ENCODE measurements at places on chromosomes 6 and 20.
A peak's percentile ranks its signal among the peaks of the same experiment; 100 is the strongest.

- no peak for DNase-seq
Observed at GRCh38 chr6:122404444-122404843, 5.0 kb downstream of the HSF2 start.

GRCh38 chr6:63742060-63742459 lies 106.5 kb downstream of the PHF3 start:
- DNase-seq = no peak

DNA sequence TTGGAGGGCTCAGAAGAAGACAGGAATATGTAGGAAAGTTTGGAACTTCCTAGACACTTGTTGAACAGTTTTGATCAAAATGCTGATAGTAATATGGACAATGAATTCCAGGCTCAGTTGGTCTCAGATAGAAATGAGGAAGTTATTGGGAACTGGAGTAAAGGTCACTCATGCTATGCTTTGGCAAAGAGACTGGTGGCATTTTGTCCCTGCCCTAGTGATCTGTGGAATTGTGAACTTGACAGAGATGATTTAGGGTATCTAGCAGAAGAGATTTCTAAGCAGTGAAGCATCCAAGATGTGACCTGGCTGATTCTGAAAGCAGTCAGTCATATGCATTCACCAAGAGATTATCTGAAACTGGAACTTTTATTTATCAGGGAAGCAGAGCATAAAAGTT lies 45.1 kb downstream of the FRK start:
- no peak for DNase-seq

- no peak for DNase-seq
Observed at GRCh38 chr20:35145141-35145564, 2.0 kb downstream of the EDEM2 start.

DNA sequence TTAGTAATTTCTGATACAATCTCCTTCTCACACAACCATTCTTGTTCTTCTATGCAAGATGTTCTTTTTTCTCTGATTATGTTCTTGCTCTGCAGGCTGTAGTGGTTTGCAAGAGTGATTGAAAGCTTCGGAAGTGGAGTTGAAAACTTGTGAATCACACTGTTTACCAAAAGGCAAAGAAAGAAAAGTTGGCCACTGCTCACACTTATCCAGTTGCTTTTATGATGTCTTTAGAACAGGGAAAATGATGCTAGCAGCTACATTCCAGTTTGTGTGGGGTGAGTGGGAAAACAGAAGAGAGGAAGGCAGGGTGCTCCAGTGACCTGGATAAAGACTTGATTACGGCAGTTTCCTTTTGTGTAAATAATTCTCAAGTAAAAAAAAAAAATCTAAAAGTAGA lies 583.3 kb downstream of the TENT5A start:
- DNase-seq = no peak

- DNase-seq = no peak
Observed at GRCh38 chr6:25478973-25479372, 173.0 kb upstream of the SCGN start.

- no peak for DNase-seq
Observed at GRCh38 chr6:83920017-83920416, 60.5 kb downstream of the CYB5R4 start.

DNA sequence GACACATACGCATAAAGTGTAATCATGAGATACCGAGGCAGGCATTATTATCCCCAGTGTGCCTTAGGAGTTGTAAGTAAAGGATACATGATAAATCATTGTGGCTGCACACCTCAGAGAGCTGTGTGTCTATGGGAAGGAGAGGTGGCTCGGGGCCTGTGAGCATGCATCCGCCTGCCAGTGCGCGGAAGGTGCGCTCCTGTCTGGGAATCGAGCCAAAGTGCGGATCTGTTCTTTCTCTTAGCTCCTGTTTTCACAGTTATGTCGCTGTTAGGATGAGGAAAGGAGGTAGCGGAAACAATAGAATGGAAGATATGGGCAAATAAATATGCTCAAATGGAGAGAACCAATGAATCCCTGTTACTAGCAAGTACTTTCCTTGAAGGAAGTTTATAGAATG lies 98.0 kb downstream of the ANKRD6 start:
- no peak for DNase-seq

DNA sequence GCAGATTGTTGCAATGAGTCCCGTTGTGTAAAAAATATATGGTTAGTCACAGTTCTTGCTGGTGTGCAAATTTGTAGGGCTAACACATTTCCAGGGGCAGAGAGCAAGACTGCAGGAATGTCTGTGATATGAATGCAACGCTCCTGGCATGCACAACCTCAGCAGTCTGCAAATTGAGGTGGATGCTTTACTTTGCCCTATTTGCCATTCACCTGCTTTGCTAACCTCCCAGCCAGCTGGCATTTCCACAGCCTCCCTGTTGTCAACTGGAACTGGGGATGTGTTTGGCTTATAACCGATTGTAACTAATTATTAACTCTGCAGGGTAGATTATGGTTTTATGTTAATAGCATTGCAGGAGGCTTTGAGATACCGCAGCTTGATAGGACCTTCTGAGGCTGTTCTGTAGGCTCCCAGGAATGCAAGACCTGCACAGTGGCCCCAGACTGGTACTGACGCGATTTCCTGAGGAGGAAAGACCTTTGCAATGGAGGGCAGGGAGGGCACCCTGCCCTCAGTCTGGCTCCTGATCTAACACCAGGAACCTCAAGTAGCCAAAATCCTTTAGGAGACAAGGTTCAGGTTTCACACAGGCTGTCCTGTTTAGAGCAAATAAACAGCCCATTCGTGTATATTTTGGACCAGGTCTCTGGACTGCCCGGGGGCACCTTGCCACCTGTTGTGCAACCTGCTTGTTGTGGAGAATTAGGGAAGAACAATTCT lies 53.4 kb downstream of the EDN1 start:
- DNase-seq = no peak

GRCh38 chr6:138204792-138205384 lies 13.4 kb downstream of the PBOV1 start:
- DNase-seq = no peak

DNA sequence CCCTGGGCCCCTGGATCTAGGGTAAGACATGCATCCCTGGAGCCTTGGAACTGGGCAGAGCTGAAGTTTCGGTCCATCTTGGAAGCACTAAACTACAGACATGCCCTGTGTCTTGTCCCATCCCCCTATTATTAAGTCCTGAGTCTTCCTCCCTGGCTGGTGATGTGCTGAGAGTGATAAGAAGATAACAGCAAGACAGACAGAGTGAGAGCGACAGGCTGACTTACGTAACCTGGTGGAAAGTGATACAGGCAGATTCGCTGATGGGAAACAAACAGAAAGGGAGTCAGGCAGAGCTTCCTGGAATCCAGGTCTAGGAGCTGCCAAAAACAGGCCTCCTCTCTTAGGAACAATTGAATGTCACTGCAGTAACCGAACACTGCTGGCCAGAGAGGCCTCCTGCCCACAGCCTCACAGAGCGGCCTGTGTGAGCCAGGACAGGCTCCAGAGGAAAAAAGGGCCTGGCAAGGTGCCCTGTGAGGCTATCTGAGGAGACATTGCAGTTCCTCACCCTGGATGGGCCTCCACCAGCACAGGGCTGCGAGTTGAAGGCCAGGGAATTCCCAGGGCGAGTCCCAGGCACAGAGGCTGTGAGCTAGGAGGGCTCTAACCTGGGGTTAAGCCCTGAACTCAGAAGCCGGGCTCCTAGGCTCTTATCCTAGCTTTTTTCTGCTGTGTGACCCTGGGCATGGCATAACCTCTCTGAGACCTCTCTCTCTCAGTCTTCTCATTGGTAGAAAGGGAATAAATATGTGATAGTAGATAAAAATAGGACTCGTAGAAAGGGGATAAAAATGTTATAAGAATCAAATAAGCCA lies 34.2 kb upstream of the B4GALT5 start:
- DNase-seq = no peak

GRCh38 chr6:56517155-56517745 lies 125.4 kb downstream of the DST start:
- DNase-seq = no peak

DNA sequence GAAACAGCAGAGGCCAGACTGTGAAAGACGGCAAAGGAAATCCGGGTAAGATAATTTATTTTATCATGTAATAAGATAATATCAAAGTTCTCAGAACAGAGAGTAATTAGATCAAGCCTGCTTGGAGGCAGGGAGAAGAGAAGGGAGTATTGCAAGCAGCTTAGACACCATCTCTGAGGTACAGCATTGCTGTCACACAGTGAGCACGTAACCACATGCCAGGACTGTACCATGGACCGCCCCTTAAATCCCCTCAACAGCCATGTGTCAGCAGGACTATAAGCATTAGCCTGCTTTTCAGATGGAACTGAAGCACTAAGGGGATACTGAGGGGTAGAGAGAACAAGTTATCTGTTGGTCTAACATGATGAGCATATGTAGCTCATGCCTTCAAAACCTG lies 141.5 kb downstream of the C6orf118 start:
- no peak for DNase-seq

GRCh38 chr6:36357872-36358225 lies 21.2 kb upstream of the BNIP5 start:
- DNase-seq = no peak

GRCh38 chr6:105691971-105692370 lies 289.1 kb upstream of the PREP start:
- DNase-seq = no peak

DNA sequence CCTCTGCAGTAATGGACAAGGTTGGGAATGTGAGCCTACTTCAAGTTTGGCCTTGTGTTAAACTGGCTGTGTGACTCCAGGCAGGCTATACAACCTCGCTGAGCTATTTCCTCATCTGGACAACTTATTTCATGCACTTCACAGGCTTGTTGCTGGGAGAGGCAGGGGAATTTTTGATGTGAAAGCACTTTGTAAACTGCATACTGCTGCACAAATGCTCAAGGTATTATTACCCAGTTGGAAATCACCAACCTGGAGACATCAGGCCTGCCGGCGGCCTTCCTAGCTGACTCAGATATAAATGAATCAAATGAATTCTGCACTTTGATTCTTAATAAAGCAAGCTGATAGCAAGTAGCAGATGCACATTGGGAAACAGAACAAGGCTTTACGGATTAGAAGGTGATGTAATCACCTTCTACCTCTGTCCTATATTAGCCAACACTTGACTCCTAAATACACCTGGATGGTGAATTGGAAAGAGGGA lies 10.1 kb downstream of the JARID2 start:
- DNase-seq = no peak

GRCh38 chr6:170208182-170208601 lies 82.7 kb downstream of the DLL1 start:
- no peak for DNase-seq

GRCh38 chr6:122671251-122671650 lies 61.0 kb downstream of the PKIB start:
- DNase-seq = no peak

DNA sequence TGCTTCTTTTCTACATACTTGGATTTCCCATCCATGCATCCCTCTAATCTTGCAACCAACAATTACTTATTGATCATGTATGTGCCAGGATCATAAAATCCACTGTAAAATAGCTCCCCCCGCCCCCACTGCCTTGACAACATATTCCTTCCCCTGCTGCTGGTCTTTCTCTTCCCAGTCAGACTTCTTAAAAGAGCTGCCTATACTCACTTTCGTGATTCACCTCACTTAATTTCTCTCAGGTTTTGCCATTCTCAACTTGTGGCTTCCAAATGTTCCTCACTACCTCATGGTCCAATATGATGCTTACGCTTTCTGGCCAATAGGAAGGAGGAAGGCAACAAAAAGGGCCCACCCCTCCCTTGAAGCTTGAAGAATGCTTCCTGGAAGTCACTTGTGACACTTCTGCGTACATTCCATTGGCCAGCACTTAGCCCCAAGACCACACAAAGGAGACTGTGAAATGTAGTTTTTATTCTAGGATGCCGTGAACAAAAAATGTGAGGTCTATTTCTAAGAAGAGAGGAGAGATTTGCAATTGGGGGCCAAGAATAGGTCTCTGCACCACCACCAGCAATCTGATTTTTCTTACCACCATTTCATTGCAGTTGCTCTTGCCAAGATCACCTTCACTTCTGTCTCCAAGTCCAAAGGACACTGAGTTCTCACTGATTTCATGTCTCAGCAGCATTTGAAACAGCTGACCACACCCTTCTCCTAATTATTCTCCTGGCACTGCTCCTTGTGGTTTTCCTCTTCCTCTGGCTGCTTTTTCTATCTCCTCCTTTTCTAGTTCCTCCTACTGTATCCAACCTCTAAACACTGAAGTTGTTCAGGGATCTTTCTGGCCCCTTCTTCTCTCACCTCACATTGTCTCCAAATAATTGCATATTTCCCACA lies 30.8 kb downstream of the CD164 start:
- no peak for DNase-seq

DNA sequence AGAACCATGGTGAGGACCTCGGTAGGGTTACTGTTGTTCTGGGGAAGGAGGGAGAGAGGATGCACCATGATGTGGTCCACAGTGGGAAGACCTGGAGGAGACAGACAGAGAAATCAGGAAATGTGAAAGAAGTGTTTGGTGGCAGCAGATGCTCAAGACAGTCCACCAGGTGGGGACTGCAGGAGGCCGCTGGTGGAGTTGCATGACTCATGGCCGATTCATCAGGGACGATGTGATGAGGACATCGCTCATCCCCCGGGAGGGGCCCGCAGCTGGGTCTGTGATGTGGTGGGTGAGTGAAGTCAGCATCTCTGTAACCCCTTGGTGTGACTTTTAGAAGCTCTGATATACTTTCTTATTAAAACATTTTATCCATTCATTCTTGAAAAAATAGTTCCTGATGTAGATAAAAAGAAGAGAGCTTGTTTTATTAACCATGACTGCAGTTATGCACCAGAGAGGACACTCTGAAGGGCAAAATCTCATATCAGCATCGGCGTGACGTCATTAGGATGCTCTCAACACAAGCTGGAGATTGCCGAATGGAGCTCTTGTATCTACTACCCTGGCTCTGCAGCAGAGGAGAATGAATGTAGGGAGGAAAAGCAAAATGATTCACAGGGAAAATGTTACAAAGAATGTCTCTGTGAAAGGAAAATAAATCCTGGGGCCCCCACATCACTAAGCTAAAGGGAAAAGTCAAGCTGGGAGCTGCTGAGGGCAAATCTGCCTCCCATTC lies 71.2 kb downstream of the RAMACL start:
- no peak for DNase-seq

GRCh38 chr6:12083763-12084162 lies 71.7 kb downstream of the HIVEP1 start:
- DNase-seq = no peak

DNA sequence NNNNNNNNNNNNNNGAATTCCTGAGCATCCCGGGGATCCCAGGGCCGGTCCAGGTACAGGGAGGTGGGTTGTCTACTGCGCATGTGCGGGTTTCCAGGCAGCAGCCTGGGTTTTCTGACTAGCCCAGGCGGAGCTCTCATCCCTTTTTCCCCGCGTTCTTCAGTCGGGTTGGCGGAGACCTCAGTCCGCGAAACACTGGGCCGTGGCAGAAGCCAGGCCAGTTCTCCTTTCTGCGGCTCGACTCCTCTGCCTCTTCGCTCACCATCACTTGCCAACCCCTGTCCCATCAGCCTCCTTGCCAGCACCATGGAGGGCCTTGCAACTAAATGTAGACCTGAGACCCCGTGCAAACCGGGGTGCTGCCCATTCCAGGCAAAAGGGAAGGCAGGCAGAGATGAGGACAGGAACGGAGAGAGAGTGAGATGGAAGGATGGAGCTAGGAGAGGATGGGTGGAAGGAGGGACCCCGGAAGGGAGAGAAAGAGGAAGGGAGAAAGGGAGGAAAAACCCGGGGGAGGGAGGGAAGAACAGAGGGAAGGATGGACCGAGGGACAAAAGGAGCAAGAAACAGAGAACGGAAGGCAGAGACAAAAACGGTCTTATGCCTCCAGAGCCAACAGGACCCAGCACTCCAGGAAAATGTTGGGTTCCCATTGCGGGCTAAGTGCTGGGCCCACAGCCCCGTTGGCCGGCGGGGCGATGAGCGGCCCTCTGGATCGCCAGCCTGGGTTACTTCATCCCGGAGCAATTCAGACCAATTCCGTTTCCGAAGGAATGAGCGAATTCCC lies 445.4 kb upstream of the DEFB115 start:
- DNase-seq = peak; percentile 18

GRCh38 chr6:5098501-5099270 lies 13.5 kb downstream of the PPP1R3G start:
- DNase-seq = no peak

All from amygdala (tissue), 56 donors.